ENCODE measurements at places on chromosomes 13 and 19.
A peak's percentile ranks its signal among the peaks of the same experiment; 100 is the strongest.

GRCh38 chr19:5445071-5445470, 10.1 kb upstream of the ZNRF4 start:
- DNase-seq, result no peak

DNA sequence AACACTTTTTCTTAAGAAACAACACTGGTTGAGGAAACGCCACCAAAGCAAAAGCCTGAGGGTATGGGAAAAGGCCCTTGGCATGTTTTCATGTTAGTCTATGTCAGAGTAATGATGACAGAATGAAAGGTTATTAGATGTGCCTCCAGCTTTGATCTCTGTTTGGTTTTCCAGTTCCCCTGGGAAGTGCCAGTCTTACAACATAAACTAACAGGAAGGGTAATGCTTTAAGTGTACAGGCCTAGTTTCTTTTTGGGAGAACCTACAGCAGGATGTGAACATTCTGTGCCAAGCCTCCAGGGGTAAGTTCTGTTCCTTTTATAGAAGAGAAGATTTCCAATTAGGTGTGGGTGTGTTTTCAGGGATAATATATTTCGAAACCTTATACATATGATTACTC, 121.7 kb downstream of the FNDC3A start:
- no peak for DNase-seq

GRCh38 chr13:45142440-45143345, 22.4 kb downstream of the GTF2F2 start:
- DNase-seq, result no peak

DNA sequence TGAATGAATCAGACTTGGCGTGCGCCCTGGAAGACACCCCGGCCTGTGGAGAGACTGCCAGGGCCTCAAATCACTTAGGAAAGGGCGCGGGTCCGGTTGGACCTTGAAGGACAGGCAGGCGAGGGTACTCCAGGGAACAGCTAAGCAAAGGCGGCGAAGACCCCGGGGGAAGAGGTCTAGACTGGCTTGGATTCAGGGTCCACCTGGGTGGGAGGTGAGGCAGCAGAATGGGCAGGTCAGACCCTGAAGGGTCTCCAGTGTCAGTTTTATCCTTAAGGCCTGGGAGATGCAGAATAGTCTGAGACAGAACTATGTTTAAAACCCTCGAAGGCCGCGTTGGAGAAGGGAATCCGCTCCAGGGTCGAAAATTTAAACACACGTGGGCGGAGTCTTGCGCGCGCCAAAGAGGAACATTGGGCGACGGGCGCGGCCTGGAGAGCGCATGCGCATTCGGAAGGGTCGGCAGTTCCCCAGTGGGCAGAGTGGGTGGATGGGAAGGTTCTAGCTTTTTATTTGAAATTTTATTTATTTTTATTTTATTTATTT, 567 bp upstream of the SMG9 start:
- peak; percentile 71 for DNase-seq

DNA sequence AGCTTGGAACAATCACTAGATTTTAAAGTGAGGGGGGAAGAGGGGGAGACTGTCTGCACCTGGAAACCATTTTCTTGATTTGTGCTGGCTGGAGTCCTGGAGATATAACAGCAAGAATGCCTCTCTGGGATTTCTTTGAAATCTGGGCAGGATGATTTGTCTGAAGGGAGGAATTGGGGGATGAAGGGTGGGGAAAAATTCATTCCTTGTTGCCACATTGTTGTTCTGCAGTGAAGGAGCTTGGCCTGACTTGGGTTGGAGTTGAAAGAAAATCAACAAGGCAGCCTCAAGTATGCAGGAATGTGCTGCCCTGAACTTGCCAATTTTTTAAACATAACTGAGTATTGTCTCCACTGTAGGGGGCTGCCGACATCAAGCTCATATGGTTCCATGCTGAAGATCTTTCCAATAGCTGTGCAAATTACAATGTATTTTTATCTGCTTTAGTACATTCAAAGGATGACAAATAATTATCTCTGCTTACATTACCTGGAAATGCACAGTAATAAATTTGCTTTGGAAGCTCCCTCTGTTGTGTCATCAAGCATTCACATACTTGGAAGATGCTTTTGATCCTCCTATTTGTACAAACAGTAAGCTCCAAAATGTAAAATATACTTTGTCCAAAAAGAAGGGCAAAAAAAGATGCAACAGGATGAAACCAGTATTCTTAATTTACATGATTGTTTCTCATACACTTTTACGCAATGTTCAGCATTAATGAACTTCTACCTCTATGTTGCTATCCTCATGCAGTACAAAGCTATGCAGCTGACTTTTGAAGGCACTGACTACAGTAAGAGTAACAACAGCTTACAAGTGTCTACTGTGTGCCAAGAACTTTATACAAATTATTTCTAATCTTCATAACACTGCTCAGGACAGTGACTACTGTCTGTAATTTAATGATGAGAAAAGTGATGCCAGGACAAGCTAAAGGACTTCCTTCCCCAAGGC, 627.9 kb upstream of the KLF12 start:
- DNase-seq, result no peak

DNA sequence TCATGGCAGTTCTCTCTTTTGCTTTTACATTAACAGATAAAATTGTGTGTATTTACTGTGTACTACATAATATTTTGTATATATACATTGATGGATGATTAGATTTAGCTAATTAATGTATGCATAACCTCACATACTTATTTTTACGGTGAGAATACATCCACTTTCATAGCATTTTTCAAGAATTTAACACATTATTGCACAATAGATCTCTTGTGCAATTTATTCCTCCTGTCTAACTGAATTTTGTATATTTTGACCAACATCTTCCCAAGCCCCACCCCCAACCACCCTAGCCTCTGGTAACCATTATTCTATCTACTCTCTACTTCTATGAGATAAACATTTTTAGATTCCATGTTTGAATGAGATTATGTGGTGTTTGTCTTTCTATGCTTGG, 194.7 kb downstream of the RBM26 start:
- no peak for DNase-seq

DNA sequence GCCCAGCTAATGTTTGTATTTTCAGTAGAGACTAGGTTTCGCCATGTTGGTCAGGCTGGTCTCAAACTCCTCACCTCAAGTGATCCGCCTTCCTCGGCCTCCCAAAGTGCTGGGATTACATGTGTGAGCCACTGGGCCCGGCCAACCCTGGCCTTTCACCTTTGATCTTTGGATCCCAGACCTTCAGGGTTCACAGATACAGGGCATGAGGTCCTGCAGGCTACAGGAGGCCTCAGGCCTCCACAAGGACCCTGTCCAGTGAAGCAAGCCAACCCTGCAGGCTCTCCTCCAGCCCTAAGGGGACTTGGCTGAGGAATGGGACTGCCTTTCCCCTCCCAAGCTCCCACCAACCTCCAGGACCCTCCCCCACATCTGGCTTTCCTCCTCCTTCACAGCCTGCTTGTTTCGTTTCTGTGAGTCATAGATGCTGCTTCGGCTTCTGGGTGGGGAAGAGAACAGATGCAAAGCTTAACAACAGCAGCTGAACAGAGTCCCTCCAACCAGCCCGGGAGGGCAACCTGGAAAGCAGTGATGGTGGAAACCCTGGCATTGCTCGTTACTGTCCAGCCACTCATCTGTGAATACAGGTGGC, 11.8 kb downstream of the ARHGEF18 start:
- DNase-seq, result no peak

GRCh38 chr19:8451377-8451776, 6.6 kb downstream of the HNRNPM start:
- no peak for DNase-seq

DNA sequence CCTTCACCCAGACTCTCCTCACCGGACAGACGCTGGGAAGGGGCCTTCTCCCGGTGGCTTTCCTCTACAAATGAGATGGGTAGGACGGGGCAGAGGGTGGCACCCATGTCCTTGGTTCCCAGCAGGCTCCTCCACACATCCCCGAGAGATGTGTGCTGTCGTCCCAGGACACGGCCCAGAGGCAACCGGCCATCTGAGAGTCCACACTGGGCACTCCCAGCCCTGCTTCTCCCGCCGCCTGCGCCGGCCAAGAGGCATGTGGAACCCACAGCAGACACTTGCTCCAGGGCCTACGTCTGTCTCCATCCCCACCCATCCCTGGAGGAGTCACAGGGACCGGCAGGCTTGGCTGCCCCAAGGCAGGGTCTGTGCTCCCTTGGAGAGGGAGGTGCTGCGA, 179.9 kb downstream of the KDM4B start:
- DNase-seq, result no peak

DNA sequence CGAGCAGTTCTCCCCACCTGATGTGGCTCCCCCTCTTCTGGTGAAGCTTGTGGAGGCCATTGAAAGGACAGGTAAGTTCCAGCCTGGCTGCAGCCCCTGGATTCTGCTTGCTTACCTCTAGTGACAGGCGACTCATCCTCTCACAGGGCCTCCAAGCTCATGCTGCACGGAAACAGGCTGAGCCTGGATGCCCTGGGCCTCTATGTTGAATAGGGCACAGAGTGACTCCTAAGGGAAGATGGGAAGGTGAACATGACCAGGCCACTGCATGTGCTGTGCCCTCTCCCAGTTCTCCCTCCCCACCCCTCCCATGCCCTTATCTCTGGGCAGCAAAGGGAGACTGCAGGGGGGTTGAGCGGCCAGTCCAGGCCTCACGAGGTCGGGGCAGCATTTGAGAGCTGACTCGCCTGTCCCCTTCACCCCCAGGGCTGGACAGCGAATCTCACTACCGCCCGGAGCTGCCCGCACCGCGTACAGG, 7.6 kb downstream of the PIK3R2 start:
- no peak for DNase-seq

Measured in hypothalamus (tissue), 51 donors.